ENCODE measurements at places on chromosomes 4 and X.

DNA sequence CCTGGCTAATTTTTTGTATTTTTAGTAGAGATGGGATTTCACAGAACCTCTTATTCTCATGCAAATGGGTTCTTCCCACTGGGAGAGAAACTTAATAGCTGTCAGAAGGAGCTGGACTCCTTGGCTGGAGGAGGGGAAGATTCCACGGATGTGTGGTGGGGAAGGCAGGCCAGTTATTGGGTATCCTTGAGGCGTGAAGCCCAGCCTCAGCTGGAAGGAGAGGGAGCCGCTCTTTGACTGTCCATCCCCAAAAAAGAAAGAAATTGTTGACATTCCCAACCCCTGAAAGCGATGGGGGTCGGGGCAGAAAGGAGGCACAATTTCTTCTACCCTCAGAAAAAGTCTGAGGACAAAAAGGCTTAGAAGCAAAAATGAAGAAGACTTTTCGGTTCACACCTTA, 983.1 kb upstream of the PABPC4L start:
- no peak for DNase-seq

DNA sequence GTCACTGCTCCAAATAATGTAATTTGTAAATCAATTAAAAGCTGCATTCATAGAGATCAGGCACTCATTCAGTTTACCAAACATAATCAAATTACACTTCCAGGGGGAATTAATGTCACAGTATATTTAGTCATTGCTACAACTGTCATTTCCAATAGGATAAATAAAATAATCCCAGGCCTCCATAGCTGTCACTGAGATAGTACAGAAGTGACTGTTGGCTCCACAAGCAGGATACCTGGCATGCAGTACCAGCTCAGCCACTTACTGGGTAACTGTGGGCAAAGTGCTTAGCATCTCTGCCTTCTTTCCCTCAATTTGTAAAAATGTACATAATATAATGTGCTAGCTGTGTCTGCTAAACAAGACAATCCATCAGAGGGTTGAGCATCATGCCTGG, 128.1 kb downstream of the CAMK2D start:
- DNase-seq: no peak

GRCh38 chr4:101953949-101954348, 163.4 kb downstream of the BANK1 start:
- peak; percentile 18 for DNase-seq

- DNase-seq: no peak
Observed at GRCh38 chrX:28491941-28492340, 95.3 kb upstream of the IL1RAPL1 start.

GRCh38 chr4:22911285-22911684, 218.5 kb downstream of the GBA3 start:
- no peak for DNase-seq

DNA sequence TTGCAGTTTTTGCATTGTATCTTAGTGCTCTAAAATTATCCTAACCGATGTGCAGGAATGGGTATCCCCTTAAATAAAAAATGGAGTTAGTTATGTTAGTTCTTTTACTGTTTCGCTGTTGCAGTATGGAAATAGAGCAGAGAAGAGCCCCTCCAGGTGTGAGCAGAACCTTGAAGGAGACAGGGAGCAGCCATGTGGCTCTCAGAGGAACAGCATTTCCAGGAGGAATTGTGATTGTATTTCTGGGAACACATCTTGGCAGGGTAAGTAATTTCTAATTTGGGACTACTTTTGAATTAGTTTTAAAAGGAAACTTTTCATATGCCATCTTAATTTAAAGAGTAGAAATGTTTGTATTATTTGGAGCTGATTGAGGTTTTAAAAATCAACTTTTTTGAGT, 5.3 kb upstream of the CCDC158 start:
- DNase-seq: no peak

- no peak for DNase-seq
Observed at GRCh38 chrX:110794601-110795000, 1.0 kb downstream of the CHRDL1 start.

DNA sequence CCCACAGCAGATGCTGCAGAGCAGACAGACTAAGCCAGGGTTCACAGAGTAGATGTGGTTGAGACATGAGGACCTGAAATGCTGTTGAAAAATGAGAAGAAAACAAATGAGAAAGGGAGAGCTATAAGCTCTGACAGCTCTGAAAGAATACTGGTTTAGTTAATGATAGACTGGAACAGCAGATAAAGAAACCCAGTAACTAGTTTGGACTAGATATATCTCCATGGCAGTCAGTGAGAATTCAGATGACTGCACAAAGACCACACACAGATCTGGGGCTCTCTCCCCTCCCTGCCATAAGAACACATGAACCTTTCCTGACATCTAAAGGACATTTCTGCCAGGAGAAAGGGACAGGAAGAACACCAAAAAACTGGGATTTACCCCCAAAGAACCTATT, 8.2 kb downstream of the NAA11 start:
- no peak for DNase-seq

DNA sequence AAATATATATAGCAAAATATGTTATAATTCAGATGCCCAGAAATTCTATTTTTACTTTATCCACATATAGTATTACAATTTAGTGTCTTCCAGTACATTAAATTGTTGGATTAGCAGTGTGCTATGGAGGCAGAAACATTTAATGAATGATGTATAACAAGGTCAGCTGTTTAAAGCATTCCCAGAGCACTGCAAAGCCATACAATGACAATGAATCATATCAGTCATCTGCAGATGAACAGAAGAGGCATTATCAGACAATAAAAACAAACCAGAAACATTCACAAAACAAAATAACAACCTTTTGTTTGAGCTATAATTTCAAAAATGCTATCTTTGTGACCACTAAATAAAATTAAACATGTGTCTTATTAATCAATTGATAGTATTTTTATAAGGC, 524.2 kb downstream of the FAT4 start:
- DNase-seq: no peak

Measured in astrocyte of the cerebellum (primary cell).